ENCODE measurements at places on chromosomes 2 and 18. TPM values are rescaled to one million over a fixed set of nuclear protein-coding genes. Genes with fewer than 3 reads are reported as not detected.

Gene RUFY4
- not detected for total RNA-seq

DNA sequence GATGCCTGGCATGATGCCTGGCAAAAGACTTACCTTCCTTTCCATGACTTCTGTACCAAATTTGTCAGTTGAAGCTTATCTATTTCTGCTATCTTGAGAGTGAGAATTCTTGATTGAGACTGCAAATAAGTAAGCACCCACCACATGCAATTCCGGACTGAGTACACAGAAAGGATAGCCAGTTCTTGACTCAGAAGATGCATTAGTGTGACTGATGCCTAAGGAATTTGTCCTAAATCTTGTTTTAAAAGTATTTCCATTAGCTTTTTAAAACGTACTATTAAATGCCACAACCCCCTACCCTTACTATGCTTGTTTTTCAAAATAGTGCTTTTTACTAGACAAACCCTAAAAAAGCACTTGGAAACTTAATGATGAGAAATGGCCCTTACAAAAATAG is 545 bp downstream of the MPP4 start:
- no peak overlapping the region for H3K4me3 ChIP-seq
- DNase-seq = no peak
- H3K27ac ChIP-seq = peak overlapping the region; percentile 83
- H3K36me3 ChIP-seq = peaks cover 25% of the 10 kb centered on the region

DNA sequence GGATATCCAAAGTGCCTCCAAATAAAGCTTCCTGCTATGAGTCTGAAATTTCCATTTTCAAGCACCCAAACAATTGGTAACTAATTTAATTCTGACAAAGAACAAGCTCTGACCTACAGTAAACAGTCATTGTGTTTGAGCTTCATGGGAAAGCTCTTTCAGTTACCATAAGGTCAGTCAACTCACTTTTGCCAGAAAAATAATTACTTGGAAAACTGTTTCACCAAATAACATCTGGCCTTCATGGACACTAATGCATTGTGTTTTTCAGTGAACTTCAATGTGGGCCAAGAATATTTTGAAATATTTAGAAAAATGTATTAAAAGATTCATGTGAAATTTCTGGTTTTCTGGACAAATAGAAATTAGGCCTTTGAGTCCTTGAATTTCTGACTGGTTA is 369.9 kb downstream of the GALR1 start:
- no peaks in the 10 kb centered on the region for H3K36me3 ChIP-seq
- H3K27ac ChIP-seq = no peak overlapping the region
- DNase-seq = no peak
- no peak overlapping the region for H3K4me3 ChIP-seq
- H3K27me3 ChIP-seq = no peaks in the 10 kb centered on the region

GRCh38 chr18:33606621-33607020 is 28.6 kb downstream of the ASXL3 start:
- no peaks in the 10 kb centered on the region for H3K27me3 ChIP-seq
- no peak for DNase-seq
- H3K36me3 ChIP-seq = peaks cover 1% of the 10 kb centered on the region
- H3K27ac ChIP-seq = no peak overlapping the region

DNA sequence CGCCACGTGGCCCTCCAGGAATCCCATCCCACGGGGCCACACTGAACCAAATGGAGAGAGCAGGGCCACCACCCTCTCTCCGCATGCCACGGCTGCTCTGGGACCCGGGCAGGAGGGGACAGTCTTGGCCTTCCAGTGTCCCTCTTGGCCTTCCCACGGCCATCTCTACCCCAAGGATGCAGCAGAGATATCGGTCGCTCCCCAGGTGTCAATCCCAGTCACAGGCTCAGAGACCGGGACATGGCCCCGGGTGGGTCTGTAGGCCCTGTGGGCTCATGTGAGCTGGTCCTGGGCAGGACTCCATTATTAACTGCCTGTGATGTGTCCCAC is 15.3 kb downstream of the CAPN10 start:
- no peak overlapping the region for H3K27ac ChIP-seq
- no peak for DNase-seq
- H3K36me3 ChIP-seq = no peaks in the 10 kb centered on the region
- H3K4me1 ChIP-seq = peaks cover 5% of the 10 kb centered on the region

GRCh38 chr18:13269013-13269280 is 50.4 kb downstream of the LDLRAD4 start:
- DNase-seq = no peak
- no peaks in the 10 kb centered on the region for H3K36me3 ChIP-seq
- H3K27me3 ChIP-seq = no peaks in the 10 kb centered on the region
- peak overlapping the region; percentile 43 for H3K27ac ChIP-seq
- peaks cover 30% of the 10 kb centered on the region for H3K4me1 ChIP-seq

GRCh38 chr2:142300517-142300916 is 169.7 kb upstream of the LRP1B start:
- H3K27ac ChIP-seq = no peak overlapping the region
- H3K27me3 ChIP-seq = no peaks in the 10 kb centered on the region
- no peak for DNase-seq
- H3K4me3 ChIP-seq = no peak overlapping the region
- H3K36me3 ChIP-seq = no peaks in the 10 kb centered on the region
- H3K4me1 ChIP-seq = peaks cover 3% of the 10 kb centered on the region

DNA sequence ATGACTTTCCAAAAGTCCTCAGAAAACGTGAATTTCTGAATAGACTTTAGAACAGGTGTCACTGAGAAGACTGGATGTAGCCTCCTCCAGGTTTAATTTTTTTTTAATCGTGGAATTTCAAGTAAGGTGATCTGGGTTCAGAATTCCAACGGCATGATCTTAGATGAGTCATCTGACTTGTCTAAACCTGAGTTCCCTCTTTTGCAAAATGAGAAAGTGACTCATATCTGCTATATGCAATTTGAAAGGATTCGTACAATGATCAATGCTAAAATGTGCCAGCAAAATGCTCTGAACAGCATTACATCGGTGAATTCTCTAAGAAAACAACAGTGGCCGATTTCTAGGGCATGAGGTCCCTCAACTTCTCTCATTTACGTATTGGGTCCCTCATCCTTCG is 69.1 kb upstream of the ZNF516 start:
- H3K27ac ChIP-seq = peak overlapping the region; percentile 84
- no peak for DNase-seq
- no peak overlapping the region for H3K4me3 ChIP-seq
- H3K4me1 ChIP-seq = peaks cover 22% of the 10 kb centered on the region

Gene DUSP19
- 3.9 TPM for total RNA-seq

Gene DNAJC5G
- not detected for total RNA-seq

- no peak overlapping the region for H3K27ac ChIP-seq
- no peak overlapping the region for H3K4me3 ChIP-seq
Measured at GRCh38 chr2:59462422-59463197, 1090.8 kb downstream of the BCL11A start.

Gene CD8B2
- total RNA-seq = not detected

DNA sequence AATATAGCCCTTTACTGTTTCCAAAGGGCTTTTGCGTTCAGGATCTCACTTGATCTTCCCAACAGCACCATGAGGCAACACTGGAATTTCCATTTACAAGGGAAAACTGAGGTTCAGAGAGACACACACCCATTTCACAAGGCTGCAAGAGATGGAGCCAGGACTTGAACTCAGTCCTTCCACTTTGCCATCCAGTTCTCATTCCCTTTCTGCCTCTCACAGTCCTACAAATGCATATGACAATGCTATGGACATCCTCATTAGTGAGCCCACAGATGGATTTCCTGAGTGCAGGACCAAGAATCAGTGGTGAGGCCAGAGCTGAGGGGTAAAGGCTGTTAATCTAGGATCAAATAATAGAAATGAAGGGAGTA is 136.1 kb upstream of the MYCN start:
- no peak for DNase-seq
- H3K4me1 ChIP-seq = no peaks in the 10 kb centered on the region
- H3K27ac ChIP-seq = no peak overlapping the region
- H3K4me3 ChIP-seq = no peak overlapping the region

DNA sequence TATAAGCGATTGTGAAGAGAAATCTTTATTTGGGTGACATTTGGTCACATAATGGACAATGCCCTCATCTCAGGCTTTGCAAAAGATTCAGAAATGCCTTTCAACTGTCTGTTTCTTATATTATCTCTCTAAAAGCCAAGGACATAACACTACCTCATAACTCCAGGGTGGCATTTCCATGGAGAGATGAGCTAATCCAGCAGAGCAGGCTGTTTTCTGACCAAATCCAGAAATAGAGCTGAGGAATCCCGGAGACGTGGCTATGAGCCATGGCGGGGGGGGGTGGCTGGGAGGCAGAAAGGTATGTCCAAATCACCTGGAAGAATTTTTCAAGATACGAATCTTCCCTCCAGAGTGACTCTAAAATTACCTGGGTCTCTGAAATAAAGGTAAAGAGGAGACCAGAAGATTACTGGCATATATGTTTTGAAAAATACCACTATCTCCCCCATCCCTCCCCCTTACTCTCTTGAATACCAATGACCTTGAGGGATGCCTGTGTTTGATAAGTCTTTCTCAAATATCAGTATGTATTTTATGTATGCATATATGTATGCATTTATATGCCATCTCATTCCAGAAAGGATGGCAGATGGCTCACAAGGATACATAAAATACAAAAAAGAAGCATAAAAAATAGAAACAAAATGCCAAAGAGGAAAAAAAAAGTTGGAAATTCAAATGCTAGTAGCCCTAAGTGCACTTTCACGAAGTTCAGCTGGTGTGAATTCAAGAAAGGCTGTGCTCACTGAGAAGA is 296.0 kb upstream of the MGAT5 start:
- H3K27ac ChIP-seq = no peak overlapping the region
- H3K36me3 ChIP-seq = no peaks in the 10 kb centered on the region
- DNase-seq = no peak
- no peak overlapping the region for H3K4me3 ChIP-seq
- H3K27me3 ChIP-seq = peaks cover 7% of the 10 kb centered on the region
- H3K4me1 ChIP-seq = no peaks in the 10 kb centered on the region

DNA sequence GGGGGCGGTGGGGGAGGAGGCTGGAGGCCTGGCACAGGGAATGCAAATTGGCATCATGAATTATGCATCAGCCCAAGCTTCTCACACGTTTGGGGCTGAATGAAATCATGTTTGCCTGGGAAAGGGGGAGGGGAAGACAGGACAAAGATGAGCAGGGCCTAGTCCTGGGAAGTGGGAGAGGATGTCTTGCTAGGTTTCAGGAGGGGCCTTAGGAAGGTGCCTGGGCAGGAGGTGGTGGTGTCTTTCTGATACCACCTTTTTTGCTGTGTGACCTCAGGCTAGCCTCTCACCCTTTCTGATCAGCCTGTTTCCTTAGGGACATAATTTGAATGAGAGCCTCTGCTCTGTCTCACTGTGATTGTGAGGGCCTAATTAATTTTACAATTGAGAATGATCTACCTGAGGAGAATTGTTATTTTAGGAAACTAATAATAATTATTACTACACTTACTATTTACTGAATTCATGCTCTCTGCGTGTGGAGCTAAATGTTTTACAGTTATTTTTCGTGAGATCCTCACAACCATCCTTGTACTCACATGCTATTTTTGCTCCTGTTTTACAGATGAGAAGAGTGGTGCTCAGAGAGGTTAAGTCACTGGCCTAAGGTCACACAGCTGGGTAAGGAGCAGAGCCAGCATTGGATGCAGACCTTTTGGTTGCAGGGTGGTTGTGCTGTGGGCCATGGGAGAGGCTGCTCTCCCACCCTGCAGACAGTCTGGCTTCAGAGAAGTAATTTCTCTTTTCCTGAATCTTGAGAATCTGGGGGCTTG is 39.6 kb downstream of the INHBB start:
- no peak overlapping the region for H3K4me3 ChIP-seq
- peaks cover 26% of the 10 kb centered on the region for H3K27me3 ChIP-seq
- DNase-seq = no peak
- no peaks in the 10 kb centered on the region for H3K36me3 ChIP-seq
- no peaks in the 10 kb centered on the region for H3K4me1 ChIP-seq

Gene GATA6
- total RNA-seq = 1.9 TPM

DNA sequence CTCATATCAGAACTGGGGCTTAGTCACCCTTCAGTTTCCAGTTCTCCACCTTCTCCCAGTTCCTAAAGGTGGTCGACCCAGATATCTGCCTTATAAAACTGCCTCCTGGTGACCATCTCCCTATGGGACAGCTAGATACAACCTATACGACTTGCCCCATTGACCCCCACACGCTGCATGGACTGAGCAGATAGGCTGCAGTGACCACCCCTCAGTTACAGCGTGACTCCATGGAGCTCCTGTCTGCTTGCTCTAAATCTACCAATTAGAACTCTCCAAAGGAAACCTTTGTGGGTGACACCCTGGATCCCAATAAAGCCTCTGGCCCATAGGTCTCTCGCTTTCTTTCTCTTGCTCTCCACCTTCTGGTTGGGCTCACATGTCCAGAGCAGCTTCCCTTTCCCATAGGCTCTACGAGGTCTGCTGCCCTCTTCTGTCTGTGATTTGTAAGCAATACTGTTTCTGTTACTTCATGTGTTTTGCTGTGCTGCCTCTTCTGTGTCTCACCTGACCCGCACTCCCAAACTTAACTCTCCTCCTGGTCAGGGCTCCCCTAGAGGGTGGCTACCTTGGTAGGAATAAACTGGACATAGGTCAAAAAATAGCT is 971.3 kb upstream of the FAM98A start:
- H3K36me3 ChIP-seq = no peaks in the 10 kb centered on the region
- H3K4me3 ChIP-seq = no peak overlapping the region
- H3K27me3 ChIP-seq = no peaks in the 10 kb centered on the region
- H3K4me1 ChIP-seq = no peaks in the 10 kb centered on the region
- DNase-seq = no peak

Gene RFTN2
- total RNA-seq = 29.4 TPM

Gene ANKRD30BL
- not detected for total RNA-seq

DNA sequence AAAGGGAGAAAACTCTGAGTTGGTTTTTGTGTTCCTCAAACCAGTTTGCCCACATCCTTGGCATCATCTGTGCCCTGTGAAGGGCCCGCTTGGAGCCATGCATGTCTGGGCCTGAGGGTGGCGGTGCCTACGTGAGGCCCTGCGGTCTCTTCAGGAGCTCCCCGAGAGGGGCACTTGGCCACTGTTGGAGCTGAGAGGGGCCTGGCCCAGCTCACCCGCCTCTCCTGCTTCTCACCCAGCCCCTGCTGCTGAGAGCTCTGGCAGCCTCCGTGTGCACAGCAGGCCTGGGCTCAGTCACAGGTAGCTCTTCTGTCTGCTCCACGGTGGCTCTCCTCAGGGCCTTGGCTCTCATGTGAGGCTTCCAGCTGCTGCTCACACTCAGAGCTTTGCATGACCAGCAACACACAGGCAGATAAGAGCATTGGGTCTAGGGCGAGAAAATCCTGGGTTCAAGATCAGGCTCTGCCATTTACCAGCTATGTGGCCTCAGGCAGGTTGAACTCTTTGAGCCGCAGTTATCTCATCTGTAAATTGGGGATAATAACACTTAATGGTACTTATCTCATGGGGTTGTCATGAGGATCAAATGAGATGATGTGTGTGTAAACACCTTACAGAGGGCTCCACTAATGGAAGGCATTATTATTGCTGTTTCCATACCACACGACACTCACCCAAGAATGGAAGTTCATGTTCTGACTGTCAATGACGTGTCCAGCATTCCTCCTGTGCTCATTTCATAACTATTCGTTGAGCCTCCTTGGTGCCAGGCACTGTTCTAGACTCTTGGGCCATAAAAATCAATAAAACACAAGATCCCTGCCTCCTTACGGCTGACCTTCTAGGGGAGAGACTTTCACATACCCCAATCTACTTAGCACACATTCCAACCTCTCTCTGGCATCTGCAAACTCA is 41.6 kb upstream of the PLB1 start:
- peaks cover 8% of the 10 kb centered on the region for H3K4me1 ChIP-seq
- H3K4me3 ChIP-seq = no peak overlapping the region
- H3K36me3 ChIP-seq = no peaks in the 10 kb centered on the region
- no peak for DNase-seq
- H3K27ac ChIP-seq = no peak overlapping the region
- peaks cover 6% of the 10 kb centered on the region for H3K27me3 ChIP-seq
